Lung (tissue), 17 donors: ENCODE measurements at places on chromosomes 13 and 19.

DNA sequence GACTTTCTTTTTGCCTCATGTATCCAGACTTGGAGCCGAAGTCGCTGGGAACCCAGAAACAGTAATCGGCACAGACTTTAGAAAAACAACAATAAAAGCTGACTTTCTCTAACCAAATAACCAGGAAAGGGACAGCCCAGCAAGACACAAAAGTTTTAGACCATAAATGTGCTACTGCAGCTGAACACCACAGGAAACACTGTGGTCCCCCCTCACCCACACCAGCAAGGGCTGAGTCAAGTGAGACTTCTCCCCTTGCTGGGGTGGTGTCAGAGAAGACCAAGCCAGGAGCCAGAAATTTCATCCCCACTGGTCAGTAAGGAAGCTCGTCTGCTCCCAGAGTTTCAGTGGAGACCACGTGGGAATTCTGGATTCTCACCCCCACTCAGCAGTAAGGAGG is 70.6 kb downstream of the ESD start:
- no peak for DNase-seq
- no peak overlapping the region for H3K27ac ChIP-seq
- no peaks in the 10 kb centered on the region for H3K4me1 ChIP-seq

GRCh38 chr19:7318176-7318575 is 24.0 kb upstream of the INSR start:
- no peaks in the 10 kb centered on the region for H3K36me3 ChIP-seq
- H3K27ac ChIP-seq: no peak overlapping the region
- H3K27me3 ChIP-seq: no peaks in the 10 kb centered on the region
- H3K4me1 ChIP-seq: no peaks in the 10 kb centered on the region

DNA sequence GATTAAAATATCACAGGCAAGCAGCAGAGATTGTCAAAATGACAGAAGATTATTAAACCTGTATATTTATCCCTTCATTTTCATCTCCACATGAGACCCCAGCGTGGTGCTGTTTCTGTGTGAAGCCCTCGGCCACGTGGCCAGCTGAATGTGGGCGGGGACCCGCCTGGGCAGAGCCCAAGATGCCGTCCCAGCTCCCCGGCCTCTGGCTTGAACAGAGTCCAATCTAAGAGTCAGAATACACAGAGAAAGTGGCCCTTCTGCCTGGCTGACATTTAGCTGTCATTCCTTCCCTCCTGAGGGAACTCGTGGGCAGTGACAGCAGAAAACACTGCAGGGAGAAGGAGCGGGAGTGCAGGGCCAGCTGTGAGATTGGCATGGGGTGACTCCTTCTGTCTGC is 34.9 kb upstream of the UQCRFS1 start:
- H3K4me3 ChIP-seq: no peak overlapping the region
- H3K27me3 ChIP-seq: peaks cover 3% of the 10 kb centered on the region
- no peaks in the 10 kb centered on the region for H3K36me3 ChIP-seq
- no peak overlapping the region for H3K27ac ChIP-seq

- H3K27me3 ChIP-seq: peaks cover 14% of the 10 kb centered on the region
- peak; percentile 84 for DNase-seq
- peak within 1 kb of the TSS; percentile 28 for H3K4me3 ChIP-seq
- peaks cover 4% of the 10 kb centered on the region for H3K4me1 ChIP-seq
- no peaks in the 10 kb centered on the region for H3K36me3 ChIP-seq
- H3K27ac ChIP-seq: no peak within 1 kb of the TSS
Measured at GRCh38 chr19:5340637-5341447, at the start of gene PTPRS. Gene PTPRS (minus strand): TSS chr19:5340812. CDS start chr19:5286140, 54,672 bp downstream.

GRCh38 chr13:110978390-110978789 is 63.5 kb upstream of the ANKRD10 start:
- no peak for DNase-seq
- no peak overlapping the region for H3K27ac ChIP-seq
- peaks cover 17% of the 10 kb centered on the region for H3K4me1 ChIP-seq
- H3K4me3 ChIP-seq: no peak overlapping the region

GRCh38 chr13:83547043-83547442 is 335.2 kb downstream of the SLITRK1 start:
- no peak overlapping the region for H3K4me3 ChIP-seq
- no peak overlapping the region for H3K27ac ChIP-seq
- no peak for DNase-seq
- no peaks in the 10 kb centered on the region for H3K36me3 ChIP-seq
- H3K4me1 ChIP-seq: no peaks in the 10 kb centered on the region

DNA sequence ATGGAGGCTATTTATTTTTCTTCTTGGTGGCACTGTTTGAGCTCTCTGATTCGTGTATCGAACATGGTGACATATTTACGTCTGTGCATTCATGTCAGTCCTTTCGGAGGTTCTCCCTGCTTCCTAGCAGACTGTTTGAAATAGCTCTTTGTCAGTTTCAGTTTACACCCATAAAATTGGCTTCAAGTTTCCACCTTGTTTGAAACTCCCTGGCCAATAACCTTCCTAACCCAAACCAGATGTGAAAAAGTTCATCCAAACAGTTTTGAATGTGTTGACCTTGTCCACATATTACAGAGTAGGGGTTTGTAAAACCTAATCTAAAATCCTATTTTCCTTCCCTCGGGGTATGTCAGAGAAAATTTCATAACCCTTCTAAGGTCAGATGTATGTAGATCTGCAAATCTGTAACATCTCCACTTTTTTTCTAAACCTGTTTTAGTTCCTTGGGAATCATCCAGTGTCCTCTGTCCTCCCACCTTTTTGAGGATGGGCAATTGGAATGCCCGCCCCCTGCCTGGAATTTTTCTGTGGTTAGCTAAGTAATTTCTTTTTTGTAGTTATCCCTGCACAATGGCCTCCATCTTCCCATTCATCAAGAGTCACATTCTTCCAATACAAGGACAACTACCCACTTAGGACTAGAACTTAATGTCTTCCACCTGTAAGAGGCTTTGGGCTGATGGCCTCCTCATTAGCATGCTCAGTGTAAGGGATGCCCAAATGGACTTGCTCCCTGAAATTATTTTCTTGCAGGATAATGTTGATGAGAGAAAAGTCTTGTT is 499.8 kb downstream of the GPC6 start:
- no peak overlapping the region for H3K4me3 ChIP-seq
- no peak for DNase-seq
- H3K36me3 ChIP-seq: no peaks in the 10 kb centered on the region
- no peaks in the 10 kb centered on the region for H3K4me1 ChIP-seq
- H3K27me3 ChIP-seq: no peaks in the 10 kb centered on the region
